ENCODE measurements at places on chromosomes 1 and 21. TPM values are rescaled to one million over a fixed set of nuclear protein-coding genes. Genes with fewer than 3 reads are reported as not detected.

LSM10 gene
- 75.3 TPM for total RNA-seq

LORICRIN gene
- total RNA-seq, result not detected

FUCA1 gene
- total RNA-seq, result 14.1 TPM

MAN1C1 gene
- 3.6 TPM for total RNA-seq

CNR2 gene
- 0.20 TPM for total RNA-seq

RORC gene
- total RNA-seq, result 1.5 TPM

GRCh38 chr1:11289064-11289463, 16.1 kb downstream of the UBIAD1 start:
- DNase-seq, result no peak

GRCh38 chr1:47104816-47105215, 32.4 kb upstream of the CYP4A22 start:
- no peak for DNase-seq

DNA sequence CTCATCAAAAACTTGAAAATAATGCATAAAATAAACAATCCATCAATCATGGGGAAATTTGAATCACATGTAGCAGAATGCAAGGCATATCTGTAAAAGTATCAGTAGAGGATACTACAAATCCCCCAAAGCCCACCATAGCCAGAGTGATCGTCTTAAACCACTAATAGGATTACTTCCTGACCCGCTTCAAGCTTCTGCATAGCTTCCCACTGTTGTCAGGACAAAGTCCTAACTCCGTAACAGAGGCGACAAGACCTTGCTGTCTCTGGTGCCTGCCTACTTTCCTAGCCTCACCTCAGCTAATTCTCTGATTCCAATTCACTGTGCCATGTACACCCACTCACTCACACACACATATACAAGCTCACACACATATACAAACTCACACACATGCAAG, 161.2 kb upstream of the NFIA start:
- no peak for DNase-seq

DNA sequence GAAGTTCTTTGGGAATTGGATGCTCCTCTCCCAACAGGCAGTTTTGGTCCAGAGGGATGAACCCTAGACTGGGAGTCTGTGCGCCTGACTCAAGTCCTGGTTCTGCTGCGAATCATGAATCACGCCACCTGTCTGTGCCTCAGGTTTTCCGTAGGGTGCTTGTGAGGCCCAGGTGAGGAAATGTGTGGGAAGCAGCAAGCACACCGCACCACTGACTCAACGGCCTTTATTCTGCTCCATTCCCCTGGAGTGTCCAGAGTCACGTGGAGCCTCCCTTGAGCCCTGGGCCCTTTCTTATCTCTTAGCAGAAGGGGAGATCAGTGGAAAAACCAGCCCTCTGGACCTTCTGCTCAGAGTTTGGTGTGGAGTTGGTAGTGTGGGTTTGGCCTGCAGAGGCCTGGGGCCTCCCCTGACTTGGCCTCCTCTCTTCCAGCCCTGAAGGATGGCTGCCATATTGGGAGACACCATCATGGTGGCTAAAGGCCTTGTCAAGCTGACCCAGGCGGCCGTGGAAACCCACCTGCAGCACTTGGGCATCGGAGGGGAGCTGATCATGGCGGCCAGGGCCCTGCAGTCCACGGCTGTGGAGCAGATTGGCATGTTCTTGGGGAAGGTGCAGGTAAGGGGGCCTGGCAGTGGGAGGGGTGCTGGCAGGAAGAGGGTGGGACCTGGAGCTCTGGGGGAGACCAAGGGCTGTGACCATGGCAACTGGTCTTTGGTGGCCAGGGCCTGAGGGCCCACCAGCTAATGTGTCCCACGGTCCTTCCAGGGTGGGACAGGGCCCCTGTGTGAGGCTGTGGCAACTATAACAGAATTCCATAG, 21.1 kb downstream of the COQ8A start:
- no peak for DNase-seq

DNA sequence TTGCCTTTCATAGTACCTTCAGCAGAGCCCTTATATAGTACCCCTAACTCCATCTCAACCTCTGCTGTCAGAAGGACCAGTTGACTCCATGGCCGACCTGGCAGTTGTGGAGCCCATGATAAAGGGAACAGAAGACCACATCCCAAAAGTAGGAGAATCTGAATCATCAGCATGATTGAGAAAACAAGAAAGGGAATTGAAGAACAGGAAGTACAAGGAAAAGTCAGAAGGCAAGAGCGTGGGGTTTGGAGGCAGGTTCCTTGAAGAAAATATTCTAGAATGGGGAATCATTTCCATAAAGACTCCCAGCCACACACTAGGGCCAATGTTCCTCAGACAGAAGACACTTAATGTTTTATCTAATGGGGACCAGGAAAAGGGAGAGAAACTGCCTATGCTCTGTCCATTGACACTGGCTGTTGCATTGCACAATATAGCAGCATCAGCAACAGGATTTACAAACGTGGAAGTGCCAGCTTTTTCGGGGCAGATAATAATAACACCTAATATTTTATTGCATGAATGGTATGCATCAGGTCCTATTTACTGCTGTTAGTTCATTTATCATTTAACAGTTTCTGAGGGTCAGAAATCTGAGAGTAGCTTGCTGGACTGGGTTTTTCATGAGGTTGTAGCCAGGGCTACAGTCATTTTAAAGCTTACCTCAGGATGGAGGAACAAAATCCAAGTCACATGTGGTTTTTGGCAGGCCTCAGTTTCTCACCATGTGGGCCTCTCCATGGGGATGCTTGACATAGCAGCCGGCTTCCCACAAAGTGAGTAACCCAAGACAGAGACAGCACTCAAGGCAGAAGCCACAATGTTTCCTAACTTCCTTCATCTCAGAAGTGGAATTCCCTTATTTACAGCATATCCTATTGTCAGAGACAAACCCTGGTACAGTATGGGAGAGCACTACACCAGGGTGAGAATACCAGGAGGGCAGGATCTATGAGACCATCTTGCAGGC, 483.4 kb downstream of the PLPP3 start:
- DNase-seq, result no peak

DNA sequence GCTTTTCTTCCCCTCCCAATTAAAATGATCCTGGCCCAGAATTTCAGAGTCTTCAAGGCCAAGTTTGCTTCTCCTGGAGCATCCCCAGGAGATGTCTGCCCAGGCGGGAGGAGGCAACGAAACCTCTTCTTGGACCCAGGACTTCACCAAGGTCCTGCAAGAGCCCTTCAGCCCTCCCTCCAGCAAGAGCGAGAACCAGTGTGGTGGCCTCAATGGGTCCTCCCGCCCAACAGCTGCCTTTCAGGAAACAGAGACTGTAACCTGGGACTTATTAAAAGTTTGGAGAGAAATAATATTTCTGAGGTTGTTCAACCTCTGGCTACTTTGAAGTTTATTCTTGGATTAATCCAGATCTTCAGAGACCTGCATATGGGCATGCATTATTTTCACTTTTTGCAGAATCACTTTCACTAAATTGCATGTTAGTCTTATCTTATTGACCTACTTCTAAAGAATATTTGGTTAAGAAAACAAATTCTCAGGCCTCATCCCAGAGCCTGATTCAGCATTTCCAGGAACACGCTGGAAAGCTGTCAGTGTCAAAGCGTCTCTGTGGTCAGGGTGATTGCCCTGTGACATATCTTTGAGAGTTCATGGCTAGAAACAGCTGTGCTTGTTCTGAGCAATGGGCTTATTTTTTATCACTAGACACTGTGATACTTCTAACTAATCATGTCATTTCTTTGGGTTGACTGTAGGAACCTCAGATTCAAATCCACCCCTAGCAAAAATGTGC, 66.0 kb upstream of the CLDN14 start:
- no peak for DNase-seq

DNA sequence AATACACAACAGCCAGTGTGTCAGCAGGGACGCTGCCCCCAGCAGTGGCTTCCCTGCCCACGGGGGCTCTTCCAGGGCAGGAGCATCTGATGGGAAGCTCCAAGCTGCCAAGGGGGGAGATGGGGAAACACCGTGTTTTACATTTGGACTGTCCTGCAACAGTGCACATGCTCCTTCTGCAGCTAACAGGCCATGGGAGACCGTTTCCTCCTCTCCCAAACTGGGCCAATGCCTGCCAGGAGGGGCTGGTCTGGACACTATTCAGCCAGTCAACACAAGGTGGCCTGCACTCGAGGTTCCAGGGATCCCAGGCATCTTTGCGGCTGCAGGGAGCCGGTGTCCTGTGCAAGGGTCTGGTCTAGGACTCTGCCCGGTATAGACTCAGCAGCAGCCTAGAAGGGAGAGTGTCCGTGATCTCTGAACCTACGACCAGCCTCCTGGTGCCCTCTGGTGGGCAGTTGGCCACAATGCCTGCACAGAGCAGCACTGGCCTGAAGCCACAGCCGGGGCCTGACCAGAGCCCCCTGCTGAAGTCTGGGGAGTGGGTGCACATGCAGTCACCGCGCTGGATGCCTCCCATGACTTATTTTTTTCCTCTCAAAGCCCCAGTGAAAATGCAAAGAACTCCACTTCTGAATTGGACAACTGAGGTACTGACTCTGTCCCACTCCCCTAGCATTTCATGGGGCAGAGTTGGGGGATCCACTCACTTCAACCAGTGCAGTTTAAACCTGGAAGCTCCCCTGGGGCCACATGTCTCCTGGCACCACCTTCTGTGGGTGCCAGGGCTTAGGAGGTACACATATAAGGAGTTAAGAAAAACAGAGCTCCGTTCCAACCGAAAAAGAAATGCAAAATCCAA, 33.3 kb downstream of the RCC2 start:
- peak; percentile 54 for DNase-seq

Data from CD8-positive, alpha-beta memory T cell (primary cell).